ENCODE measurements at places on chromosomes 16 and 17.

DNA sequence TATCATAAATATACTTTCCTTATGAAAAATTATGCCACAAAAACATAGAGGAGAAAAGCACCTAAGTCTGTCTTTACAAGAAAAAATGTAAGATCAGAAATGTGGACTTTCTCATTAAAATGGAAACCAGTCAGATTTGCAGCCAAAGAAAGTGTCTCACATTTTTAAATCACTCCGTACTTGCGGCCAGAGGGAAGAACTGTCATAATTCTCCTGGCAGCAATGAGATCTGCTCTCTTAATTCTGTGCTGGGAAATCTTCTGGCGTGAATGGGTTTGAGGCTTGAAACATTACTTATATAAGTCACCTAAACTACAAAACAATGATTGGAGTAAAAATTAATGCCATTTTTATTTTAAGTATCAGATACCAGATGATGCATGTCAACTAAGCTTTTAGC is 10.7 kb downstream of the C16orf95 start:
- no peak for DNase-seq

- DNase-seq, result no peak
These were observed 240.8 kb upstream of the TOX3 start for GRCh38 chr16:52787709-52788108.

GRCh38 chr17:5121186-5121841 is 5.5 kb downstream of the USP6 start:
- DNase-seq, result no peak

GRCh38 chr16:19382084-19382801 is 35.4 kb upstream of the TMC5 start:
- DNase-seq, result no peak

DNA sequence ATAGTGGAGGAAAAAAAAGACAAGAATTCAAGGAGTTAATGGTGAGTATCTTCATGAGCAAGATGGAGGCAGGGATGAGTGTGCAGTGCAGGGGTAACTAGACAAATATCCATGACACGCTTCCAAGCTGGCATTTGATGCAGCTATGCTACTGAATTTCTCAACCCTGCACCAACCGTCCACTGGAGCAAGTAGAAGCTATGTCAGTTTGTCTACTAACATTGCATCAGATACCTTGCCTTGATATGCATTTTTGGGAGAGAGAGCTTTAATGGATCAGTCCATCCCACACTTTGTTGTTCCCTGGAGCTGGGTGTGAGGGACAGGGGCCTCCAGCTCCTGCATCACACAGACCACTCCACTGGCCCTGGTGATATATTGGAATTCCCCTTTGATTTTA is 16.4 kb downstream of the CCL11 start:
- no peak for DNase-seq

DNA sequence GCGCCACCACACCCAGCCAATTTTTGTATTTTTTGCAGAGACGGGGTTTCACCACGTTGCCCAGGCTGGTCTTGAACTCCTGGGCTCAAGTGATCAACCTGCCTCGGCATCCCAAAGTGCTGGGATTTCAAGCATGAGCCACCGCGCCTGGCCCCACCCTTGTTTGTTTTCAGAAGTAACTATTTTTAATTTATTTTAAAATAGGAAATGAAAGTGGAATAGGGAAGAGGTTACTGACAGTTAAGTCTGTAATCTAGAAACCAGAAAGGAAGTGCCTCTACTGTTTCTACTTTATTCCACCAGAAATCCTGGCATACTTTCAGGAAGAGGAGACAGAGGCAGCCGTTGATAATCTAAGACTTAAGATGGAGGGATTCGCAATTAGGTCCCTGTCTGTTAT is 225.6 kb downstream of the TANC2 start:
- no peak for DNase-seq

- no peak for DNase-seq
These were observed 223.2 kb upstream of the PSMD7 start for GRCh38 chr16:74073456-74073855.

DNA sequence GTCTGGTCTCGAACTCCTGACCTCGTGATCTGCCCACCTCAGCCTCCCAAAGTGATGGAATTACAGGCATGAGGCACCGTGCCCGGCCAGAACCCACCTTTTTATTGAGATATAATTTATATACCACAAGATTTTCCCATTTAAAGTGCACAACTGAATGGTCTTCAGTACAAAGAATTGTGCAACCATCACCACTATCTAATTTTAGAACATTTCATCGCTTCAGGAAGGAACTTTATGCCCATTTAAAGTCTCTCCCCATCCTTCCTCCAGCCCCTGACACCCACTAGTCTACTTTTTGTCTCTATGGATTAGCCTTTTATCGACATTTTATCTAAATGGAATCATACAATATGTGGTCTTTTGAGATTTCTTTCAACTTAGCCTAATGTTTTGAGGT is 25.4 kb upstream of the HELZ start:
- DNase-seq, result no peak

- no peak for DNase-seq
These were observed 49.9 kb upstream of the ELAC2 start for GRCh38 chr17:13067629-13068303.

DNA sequence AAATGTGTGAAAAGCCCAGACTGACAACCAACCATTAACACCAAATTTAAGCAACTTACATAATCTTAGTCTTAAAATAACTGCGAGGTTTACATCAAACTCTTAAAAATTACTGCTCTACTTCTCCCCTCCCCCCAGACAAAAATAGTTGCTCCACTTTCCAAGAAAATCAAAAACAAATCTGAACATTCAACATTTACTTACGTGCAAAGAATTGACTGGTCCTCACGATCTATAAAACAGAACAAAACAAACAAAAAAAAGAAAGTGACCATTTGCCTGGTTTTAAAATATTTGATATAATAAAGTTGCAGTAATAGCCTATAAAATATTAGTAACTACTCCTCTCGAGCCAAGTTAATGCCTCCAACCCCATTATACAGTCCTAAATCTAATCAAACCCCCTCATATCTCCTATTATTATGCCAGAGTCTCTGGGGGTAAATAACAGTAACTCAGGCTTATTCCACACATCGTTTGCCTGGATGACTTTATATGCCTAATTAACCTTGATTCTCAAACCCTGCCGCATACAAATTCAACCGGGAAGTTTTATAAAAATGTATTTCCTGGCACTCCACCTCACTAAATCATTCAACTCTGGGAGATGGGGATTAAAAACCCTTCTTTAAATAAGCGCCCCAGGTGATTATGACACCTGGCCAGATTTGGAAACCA is 41.5 kb downstream of the MYH10 start:
- DNase-seq, result no peak

- DNase-seq, result no peak
These were observed 7.5 kb downstream of the SCIMP start for GRCh38 chr17:5226940-5227878.

DNA sequence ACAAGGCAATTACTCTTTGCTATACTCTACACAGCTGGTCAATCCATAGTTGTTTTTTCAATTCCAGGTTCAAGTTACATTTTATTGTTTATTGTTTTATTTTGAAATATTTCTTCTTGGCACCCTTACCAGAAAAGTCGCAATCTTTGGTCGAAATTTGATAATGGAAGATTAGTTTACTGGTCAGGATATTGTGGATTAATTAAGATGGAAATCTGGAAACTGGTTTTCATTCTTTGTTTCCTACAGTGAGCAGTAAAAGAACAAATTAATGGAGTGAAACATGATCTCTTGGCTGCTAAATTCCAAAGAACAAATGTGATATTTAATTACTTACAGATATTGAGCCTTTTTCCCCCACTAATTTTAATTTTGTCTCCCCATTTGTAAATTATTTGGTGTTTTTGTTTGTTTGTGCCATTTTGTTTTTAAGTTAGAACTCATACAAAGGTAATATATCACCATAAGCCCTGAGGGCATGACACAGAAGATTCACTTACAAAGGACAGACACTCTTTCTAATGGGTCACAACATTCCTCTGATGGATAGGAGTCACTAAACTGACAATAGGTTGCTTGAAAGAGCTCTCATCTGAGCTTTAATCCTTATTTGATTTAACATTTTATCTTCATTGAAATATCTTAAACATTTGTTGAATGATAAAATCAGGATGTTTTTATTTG is 700.2 kb downstream of the KCNJ2 start:
- no peak for DNase-seq

DNA sequence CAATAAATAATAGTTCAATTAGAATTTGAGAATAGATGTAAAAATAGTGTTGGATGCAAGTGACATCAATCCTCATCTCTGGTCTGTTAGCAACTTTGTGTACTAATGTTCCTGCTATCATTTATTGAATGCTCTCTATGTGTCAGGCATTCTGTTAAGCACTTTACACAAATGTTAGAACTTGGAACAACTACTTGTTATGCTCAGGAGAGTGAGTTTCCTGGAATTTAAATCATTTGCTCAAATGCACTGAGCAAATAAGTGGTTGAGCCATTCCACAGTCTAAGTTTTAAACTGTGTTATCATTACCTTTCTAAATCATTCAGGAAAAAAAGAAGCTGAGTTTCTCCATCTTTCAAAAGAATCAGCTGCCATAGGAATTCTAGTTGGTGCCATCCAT is 1327.3 kb upstream of the GOT2 start:
- DNase-seq, result no peak

- DNase-seq, result no peak
These were observed 154.5 kb downstream of the CBLN1 start for GRCh38 chr16:49127103-49127502.

GRCh38 chr17:69506489-69506888 is 92.0 kb downstream of the MAP2K6 start:
- DNase-seq, result no peak

- no peak for DNase-seq
These were observed 403 bp upstream of the KRTAP3-1 start for GRCh38 chr17:41009301-41009760.

DNA sequence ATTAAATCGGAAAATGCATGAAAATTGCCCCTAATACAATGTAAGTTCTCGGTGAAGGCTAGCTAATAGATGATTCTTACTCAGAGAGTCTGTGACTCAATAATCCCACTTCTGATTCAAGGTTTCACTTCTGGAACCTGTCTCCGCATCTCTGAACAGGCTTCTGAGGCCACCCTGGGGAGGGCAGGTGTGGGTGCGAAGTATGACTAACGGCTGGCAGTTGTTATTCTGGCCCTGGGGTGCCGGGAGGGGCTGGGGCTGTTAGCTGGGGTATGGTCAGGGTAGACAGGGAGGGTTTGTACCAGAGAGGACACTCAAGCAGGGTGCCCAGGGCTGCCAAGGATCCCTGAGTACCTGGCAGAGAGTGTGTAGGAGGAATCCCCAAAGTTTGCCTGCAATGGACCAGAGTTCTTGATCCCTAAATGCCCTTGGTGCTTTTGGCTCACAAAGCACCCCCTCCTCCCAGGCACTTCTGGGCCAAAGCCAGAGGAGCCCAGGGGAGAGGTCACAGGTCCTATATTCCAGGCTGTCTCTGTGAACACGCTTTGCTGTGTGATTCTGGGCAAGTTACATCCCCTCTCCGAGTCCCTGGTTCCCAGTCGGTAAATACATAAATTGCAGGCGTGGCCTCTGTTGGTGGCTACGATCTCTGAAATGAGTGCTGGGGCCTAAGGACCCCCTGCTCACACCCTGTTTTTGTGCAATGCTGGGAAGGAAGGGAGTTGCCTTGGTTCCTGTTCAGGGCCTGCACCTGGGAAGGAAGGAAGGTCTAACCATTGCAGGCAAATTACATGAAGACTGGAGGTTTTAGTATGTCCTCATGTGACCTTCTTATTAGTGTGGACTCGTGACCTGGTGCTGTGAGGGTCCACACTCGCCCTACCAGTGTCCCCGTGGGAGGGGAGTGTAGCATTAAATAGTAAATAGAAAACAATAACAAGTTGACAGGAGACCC is 49.9 kb upstream of the CPNE2 start:
- no peak for DNase-seq

DNA sequence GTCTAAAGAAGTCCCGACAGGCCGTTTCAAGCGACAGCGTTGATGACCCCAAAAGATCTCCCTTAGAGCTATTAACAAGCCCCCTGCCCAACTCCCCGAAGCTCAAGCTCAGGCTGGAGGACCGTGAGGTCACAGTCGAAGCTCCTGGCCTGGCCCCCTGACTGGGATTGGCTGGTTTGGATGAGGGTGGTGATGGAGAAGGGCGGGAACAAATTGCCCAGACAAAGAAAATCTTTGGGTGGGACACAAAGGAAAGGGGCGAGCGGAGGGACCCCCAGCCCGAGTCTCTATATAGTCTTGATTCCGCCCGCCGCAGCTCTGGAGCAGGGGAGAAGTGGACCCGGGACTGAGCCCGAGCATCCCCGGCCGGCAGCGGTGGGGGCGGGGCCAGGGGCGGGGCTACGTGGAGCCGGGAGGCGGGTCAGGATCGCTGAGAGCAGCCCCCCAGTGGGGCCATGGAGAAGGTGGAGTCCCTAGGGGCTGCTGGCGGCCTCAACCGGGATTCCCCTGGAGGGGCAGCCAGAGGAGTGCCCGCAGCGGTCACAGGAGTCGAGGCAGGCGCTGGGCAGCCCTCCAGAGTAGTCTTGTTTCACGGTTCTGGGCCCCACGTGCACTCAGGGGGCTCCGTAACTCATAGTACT is 982 bp upstream of the NEURL4 start:
- peak; percentile 78 for DNase-seq

DNA sequence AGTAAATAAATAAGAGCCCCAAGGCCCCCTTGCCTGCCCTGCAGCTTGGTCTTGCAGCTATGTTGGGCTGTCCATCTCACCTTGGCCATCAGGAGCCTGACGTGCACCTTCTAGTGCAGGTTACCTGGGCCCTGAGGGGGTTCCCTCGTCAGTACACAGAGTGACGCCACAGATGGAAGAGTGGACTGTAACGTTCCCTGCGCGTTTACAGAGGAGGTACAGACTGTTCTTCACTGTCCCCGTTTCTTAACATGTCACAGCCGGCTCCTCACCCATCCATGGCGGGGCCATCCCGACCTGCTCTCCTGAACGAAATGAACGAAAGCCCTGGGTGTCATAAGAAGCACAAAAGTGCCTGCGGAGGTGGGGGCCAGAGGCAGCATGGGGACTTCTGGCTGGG is 15.9 kb upstream of the FASN start:
- no peak for DNase-seq

- no peak for DNase-seq
These were observed 7.9 kb upstream of the RNF157 start for GRCh38 chr17:76248013-76248782.

- DNase-seq, result no peak
These were observed 55.9 kb downstream of the IRX6 start for GRCh38 chr16:55379876-55380390.

GRCh38 chr16:12091569-12092543 is 115.3 kb downstream of the SNX29 start:
- no peak for DNase-seq

GRCh38 chr16:79845734-79846135 is 245.2 kb upstream of the MAF start:
- no peak for DNase-seq

- DNase-seq, result peak; percentile 86
These were observed 8.0 kb downstream of the SPPL2C start for GRCh38 chr17:45852535-45853297.

DNA sequence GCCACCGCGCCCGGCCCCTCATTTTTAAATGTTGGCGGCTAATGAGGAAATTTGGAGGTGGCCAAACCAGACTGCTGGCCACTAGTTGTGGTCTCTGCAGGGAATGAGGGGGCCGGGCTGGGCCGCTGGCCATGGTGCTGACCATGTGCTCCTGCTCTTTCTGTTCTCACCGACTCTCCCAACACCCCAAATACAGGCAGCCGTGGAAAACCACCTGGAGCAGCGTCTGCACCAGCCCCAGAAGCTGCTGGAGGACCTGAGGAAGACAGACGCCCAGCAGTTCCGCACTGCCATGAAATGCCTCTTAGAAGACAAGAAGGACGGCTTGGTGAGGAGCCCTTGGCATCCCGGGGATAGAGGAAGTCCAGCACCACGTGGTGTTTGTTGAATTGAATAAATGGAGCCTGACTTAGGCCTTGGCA is 21.3 kb downstream of the OTOA start:
- no peak for DNase-seq

Data from D341Med (cell line).